ENCODE measurements at places on chromosomes 2 and 18.

- DNase-seq, result no peak
These were observed 32.1 kb downstream of the PLEKHM3 start for GRCh38 chr2:207993151-207993763.

DNA sequence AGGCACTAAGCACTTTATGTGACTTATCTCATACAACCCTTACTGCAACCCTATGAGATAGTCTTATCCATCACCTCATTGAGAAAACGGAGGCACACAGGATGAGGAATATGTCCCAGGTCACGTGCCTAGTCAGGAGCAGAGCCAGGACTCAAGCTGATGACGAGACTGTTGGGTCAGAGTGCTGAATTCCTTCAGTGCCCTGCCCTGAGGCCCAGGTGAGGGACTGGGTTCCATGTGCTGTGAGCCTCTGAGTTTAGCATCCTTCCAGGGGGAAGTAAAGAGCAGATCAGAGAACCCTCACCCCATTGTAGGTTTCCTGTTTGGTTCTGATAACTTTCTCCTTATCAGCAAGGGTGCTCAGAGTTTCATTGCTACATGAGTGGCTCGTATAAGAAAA, 11.7 kb upstream of the EDAR start:
- no peak for DNase-seq

GRCh38 chr2:3487432-3487831, 31.9 kb downstream of the ADI1 start:
- DNase-seq, result no peak

DNA sequence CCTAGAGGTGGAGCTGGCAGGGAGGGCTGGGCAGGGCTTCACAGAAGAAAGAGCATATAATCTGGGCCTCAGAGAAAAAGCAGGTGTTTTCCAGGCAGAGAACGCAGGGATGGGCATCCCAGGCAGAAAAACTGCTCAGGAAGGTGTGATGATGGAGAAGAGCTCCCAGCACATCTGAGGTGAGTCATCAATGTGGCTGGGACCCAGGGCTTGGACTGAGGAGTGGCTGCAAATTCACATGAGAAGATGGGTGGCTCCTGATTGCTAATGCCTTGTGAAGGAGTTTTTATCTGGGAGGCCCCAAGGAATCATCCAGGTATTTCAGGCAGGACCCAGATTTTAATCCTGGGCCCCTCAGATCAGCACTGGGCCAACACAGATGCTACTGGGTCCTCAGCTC, 10.2 kb downstream of the IL1F10 start:
- DNase-seq, result no peak

- no peak for DNase-seq
These were observed 189.5 kb downstream of the TFCP2L1 start for GRCh38 chr2:121095257-121096080.

DNA sequence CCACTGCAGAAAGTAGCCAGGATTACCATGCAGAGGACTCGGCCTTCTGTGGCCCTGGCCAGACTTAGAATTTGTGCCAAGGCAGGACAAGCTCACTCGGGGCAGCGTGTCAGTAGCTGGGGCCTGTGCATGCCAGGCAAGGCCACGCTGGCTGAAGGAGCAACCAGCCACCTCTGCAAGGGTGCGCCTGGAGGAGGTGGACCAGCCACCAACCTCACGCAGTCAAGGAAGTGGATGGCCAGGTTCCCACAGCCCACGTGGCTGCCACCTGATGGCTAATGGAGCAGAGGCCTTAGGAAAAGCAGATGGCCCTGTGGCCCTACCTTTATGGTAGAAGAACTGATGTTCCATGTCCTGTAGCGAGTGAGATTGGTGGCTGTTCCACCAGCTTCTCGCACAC, 107.9 kb downstream of the CCDC74A start:
- DNase-seq, result no peak

DNA sequence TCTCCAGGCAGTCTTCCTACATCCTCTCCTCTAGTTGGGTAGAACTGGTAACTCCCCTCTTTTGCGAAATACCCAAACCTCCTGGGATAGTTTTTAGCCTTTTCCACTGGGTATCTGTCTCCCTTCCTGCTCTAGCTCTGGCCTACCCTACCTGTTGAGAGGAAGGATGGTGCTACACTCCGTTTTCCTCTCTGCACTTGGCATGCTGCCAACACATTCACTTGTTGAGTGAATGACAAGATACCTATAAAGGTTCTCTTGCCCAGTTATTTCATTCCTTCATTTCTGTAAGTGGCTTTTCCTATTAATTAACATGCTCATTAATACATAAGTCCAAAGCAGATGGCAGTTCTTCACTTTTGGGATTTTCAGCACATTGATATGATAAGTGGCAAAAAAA, 293.8 kb downstream of the CNTNAP5 start:
- no peak for DNase-seq

GRCh38 chr18:59917422-59917821, 17.6 kb downstream of the PMAIP1 start:
- no peak for DNase-seq

DNA sequence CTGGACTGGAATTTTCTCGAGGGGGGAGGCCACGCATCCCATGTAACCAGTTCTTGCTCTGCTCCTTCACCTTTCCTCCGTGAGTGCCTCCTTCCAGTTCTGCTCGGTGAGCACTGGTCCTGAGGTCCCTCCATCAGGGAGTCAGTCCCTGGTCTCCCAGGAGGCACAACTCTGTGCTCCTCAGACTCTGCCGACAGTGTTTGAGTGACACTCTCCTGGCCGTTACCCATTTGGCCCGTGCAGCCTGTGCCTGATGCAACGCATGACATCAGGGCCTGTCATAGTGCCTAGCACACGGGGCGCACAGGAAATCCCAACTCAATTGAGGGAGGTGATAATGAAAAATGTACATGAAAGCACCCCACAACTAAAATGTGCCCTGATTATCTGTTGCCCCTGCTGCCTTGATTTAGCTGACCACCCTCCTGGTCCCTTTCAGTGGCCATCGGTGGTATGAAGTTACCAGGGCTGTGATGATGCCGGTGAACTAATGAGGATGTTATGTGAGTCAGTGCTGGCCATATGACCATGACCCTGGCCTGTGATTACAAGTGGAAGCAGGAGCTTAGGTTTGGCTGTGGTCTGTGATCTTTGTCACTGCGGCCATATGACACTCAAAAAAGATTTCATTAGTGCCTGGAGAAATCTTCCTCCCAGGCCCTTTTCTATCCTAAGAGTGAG, 144.6 kb downstream of the TDRD15 start:
- no peak for DNase-seq

DNA sequence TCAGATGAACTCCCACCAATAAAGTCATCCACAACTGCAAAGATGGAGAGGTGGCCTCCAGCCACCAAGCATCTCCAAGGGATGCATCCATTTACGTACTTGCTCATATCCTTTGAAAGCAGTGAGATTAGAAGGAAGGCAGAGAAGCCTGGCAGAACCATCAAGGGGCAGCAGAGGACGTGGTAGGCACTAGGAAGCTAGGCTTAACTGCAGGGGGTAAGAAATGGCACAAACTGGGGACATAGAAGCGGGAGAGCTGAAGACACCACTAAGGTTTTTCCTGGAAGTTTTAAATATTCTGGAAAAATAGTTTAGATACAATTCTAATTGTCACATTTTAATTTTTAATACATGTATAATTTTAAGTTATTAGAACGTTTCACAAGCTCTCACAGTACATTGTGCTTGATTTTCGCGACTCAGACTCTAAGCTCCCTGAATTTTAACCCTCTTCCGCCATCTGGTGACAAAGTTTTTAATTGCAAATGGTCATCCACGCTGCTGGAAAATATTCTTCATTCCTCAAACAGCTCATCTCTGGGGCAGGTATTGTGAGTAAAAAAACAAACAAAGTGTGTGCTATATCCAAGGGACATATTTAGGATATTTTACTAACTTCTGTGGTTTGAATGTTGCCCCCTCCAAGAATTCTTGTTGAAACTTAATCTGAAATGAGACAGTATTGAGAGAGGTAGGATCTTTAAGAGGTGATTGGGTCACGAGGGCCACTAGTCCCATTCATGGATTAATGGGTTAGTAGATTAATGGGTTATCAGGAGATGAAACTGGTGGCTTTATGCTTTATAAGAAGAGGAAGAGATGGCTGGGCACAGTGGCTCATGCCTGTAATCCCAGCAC, 1.6 kb upstream of the PSTPIP2 start:
- DNase-seq, result no peak

GRCh38 chr2:71592181-71592711, 138.9 kb downstream of the DYSF start:
- DNase-seq, result no peak

DNA sequence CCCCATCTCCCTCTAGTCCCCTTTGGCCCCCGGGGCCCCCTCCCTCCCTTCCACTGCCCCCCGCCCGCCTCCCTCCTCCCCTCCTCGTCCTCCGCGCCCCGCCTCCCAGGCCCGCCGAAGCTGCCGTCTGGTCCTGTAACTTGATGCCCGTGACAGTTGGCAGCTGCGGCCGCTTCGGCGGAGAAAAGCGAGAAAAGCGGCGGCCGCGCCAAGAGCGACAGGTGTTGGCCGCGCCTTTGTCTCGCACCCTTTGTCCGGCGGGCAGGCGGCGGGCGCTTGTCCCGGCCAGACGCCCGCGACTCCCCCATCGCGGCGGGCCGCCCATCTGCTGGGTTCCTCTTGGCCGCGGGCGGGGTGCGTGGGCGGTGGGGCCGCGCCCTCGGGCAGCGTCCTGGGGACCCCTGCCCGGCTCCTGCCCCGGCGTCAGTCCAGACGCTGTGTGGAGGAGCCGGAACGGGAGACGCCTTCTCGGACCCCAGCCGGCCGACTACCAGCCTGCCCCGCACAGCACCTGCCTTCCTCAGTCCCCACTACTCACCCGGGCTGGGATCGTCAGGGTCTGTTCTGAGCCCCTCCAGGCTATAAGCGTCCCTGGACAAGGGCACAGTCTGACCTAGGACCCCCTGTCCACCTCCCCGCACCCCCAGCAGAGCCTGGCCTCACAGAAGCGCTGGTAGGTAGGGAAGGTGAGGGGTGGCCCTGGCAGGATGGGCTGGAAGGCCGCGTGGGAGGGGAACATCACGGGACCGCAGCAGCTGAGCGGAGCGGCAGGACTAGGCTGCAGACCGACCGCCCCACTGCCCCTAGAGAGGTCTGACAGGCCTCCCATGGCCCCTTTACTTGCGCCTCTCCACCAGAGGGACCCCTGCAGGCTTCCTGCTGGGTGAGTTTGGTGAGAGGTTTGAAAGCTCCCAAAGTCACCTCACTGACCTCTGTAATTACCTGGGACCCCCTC, 1.2 kb upstream of the HES6 start:
- peak; percentile 28 for DNase-seq

GRCh38 chr2:161136696-161137324, 23.4 kb upstream of the TANK start:
- DNase-seq, result no peak

GRCh38 chr2:105179469-105180372, 61.8 kb upstream of the GPR45 start:
- no peak for DNase-seq

- no peak for DNase-seq
These were observed at the start of gene CXCR2 for GRCh38 chr2:218125626-218126080. CXCR2 (plus strand) TSS chr2:218126028; CDS start chr2:218134802, 8,774 bp downstream.

GRCh38 chr2:64975232-64975821, 13.9 kb upstream of the SLC1A4 start:
- DNase-seq, result no peak

DNA sequence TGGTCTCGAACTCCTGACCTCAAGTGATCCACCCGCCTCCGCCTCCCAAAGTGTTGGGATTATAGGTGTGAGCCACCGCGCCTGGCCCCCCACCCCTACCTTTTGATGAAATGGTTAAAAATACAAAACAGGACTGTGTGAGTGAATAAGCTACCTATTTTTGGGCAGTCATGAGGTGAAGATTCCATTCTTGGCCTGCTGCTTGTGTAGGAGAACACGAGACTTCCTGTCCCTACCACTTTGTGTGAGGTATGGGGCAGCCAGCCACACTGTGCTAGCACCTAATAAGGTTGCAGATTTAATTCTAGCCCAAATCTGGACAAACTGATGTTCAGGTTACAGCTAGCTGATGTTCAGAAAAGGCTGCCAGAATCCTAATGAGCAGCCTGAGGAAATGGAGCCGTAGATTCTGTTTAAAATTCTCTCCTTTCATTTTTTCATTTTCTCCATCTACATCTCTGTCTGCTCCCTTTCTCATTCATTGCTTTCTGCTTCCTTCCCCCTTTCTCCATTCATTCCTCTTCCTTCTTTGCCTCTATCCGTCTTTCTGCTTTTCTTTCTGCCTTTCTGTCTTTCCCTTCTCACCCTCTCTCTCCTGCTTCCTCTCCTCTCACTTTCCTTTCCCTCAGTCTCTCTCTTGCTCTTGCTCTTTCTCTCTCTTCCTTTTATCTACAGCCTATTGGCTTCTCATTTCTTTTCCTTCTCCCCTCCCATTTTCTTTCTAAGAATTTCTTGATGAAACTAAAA, 4.6 kb upstream of the LTBP1 start:
- no peak for DNase-seq

- DNase-seq, result no peak
These were observed 125.4 kb downstream of the RGPD3 start for GRCh38 chr2:106342831-106343251.

GRCh38 chr18:2948038-2948437, 64.9 kb downstream of the LPIN2 start:
- DNase-seq, result no peak

All from activated B cell treated with CpG ODN at 0.5 μM for 24 hours (primary cell).